ENCODE measurements at places on chromosomes 7 and 10. TPM values are rescaled to one million over a fixed set of nuclear protein-coding genes. Genes with fewer than 3 reads are reported as not detected.

THSD7A gene
- total RNA-seq, result 0.41 TPM

GRCh38 chr10:22305721-22306120 lies 10.5 kb upstream of the COMMD3 start:
- DNase-seq, result no peak

DNA sequence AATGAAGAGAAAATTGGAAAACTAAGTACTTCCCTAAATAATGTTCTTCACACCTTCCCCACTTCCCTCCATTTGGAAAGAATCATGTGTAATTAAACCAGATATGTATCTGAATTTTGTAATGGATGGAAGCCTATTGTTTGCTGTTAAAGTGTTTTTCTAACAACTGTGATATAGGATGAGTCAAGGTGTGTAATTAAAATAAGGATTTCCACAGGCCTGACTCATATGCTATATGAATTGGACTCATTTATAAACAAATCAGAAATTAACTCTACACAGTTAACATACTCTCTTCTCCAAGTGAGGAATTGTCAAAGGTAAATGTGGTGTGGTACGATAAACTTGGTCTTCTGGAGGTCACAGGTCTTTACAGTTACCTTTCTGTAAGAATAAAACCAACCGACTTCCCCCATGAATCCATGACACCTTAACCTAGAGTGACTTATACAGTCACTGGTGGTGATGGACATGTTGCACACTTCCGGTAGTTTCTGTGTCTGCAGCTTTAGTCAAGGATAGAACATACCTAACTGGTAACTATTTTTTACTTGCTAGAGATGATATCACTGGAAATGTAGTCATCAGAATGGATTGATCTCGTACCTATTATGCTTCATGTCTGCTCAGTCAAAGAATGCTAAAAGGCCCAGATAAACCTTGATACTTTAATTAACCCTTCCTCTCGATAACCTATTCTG lies 12.8 kb downstream of the PNLIPRP3 start:
- no peak for DNase-seq

GRCh38 chr10:59580026-59580863 lies 129.4 kb downstream of the SLC16A9 start:
- peak; percentile 38 for DNase-seq

DNA sequence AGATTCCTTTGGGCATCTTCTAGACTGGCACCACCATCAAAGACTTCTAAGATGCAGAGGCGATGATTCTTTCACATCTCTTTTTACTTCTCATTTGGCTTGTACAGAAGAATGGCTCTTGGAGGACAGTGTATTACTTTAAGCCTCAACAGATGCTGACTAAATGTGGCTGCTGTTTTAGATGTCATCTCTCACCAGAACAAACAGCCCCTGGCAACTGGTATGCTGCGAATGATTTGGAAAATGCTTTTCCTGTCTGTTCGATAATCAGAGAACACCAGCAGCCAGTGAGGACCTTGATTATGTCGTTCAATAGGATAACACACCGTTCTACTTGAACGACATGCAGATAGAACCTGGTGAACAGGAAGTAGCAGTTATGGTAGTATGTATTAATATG lies 131.8 kb downstream of the RNF216 start:
- no peak for DNase-seq
